Fibroblast of skin of abdomen (primary cell): ENCODE measurements at places on chromosomes 2 and 18.

DNA sequence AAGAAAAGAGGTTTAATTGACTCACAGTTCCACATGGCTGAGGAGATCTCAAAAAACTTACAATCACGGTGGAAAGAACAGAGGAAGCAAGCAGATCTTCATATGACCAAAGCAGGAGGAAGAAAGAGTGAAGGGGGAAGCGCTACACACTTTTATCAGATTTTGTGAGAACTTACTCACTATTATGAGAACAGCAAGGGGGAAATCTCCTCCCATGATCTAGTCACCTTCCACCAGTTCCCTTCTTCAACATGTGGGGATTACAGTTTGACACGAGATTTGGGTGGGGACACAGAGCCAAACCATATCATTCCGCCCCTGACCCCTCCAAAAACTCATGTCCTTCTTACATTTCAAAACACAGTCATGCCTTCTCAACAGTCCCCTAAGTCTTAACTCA lies 54.2 kb downstream of the G6PC2 start:
- DNase-seq = no peak

GRCh38 chr2:85425588-85425987 lies 7.1 kb downstream of the SH2D6 start:
- no peak for DNase-seq

DNA sequence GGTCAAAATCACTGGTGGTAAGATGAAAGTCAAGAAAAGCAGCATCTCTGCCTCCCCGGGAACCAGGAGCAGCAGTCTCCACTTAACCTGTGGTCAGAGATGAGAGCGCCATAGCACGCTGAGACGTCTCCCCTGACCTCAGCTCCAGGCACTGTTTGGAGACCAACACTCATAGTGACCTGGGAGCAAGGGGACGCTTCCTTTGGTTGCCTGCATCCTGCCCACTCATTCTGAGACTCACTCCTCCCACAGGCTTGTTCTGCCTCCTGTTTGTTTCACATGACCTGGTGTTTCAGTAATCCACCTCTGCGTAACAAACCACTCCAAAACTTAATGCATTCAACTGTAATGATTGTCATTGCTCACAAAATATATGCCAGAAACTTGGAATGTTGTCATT lies 139.3 kb downstream of the ACOXL start:
- no peak for DNase-seq

- DNase-seq = no peak
Measured at GRCh38 chr2:41334159-41334558, 713.7 kb upstream of the PKDCC start.

DNA sequence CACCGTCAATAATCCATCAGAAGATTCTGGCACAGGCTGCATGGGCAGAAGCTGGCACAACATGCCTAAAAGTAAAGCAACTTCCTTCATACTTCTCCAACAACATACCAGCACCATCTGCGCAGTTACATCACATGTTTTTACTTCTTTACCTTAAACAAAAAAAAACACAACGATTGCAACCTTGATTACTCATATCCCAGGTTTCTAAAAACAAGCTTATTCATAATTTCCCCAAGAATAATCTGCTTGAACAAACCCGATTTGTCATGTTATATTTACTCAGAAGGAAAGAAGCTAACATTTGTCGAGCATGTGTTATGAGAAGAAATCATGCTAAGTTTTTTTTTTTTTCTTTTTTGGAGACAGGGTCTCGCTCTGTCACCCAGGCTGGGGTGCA lies 54.7 kb downstream of the THADA start:
- DNase-seq = peak; percentile 12

- DNase-seq = no peak
Measured at GRCh38 chr18:2997429-2997828, 15.5 kb downstream of the LPIN2 start.
